Immature natural killer cell (primary cell): ENCODE measurements at places on chromosomes 2 and 18.

GRCh38 chr18:48300463-48300961 lies 108.7 kb downstream of the ZBTB7C start:
- DNase-seq = no peak

- no peak for DNase-seq
These were observed 81.7 kb downstream of the SDC1 start for GRCh38 chr2:20143263-20143662.

DNA sequence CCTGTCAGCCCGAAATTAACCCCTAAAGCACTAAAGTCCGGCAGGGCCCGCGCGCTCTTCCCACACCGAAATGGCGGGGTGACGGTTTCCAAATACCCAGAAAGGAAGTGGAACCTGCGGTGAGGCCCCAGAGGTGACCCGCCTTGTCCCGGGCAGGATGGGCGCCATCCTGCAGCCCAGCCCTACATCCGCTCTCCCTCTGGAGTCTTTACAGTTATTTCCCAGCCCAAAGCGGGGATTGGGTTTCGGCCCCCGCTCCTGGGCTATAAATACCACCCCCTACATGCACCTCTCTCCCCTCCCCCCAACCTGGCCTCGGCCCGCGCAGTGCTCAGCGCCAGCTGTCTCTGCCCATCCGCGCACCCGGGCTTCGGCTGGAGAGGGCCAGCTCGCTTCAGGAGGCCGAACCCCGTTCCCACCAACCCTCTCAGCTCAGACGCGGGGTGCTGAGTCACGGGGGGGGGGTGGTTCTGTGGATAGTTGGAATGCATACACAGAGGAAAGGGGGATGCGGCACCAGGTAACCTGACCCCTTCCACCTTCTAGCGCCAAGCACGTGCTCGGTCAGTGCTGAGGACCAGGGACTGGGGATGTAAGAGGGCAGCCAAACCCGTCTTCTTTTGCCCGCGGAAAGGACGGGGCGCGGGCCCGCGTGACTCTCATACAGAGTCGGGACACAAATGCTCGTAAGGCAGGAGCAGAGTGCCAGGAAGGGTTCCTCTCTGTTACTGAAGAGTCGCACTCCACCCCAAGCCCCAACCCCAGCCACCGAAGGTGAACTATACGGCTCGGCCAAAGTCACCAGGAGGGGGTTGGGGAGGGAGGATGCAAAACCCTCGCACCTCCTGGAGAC lies at the start of gene TUBA4B:
TUBA4B (plus strand) TSS at position 344 of the 853 bp plus-strand sequence; CDS start at position 509, 165 bp downstream.
- DNase-seq = peak; percentile 56

DNA sequence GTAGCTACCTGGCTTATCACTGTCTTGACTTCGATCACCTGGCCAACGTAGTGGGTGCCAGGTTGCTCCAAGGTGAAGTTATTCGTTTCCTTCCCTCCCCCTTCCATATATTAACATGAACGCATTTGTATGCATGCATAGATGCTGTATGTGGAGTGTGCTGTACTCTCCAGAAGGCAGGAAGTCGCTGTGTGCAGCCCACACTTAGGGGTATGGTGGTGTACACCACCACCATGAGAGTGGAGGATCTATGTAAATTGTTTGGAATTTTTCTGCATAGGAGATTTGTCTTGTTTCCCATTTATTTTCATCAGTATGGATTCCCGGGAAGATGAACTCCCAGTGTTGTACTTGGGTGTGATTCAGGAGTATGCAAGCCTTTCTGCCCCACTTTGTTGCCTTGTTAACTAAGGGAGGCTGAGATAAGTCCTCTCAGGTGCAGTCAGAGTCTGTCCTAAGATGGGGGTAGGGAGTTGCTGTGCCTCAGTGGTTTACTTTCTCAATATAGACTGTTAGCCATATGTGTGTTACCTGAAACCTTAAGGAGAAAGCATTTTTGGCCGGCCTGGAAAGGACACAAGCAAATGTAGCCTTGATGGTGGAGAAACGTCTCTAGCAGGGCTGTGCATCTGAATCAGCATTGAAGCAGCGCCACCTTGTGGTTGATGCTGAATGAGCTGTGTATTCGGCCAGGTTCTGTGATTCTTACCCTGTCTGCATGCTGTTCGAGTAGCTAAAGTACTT lies 149.8 kb downstream of the TANC1 start:
- DNase-seq = peak; percentile 70

DNA sequence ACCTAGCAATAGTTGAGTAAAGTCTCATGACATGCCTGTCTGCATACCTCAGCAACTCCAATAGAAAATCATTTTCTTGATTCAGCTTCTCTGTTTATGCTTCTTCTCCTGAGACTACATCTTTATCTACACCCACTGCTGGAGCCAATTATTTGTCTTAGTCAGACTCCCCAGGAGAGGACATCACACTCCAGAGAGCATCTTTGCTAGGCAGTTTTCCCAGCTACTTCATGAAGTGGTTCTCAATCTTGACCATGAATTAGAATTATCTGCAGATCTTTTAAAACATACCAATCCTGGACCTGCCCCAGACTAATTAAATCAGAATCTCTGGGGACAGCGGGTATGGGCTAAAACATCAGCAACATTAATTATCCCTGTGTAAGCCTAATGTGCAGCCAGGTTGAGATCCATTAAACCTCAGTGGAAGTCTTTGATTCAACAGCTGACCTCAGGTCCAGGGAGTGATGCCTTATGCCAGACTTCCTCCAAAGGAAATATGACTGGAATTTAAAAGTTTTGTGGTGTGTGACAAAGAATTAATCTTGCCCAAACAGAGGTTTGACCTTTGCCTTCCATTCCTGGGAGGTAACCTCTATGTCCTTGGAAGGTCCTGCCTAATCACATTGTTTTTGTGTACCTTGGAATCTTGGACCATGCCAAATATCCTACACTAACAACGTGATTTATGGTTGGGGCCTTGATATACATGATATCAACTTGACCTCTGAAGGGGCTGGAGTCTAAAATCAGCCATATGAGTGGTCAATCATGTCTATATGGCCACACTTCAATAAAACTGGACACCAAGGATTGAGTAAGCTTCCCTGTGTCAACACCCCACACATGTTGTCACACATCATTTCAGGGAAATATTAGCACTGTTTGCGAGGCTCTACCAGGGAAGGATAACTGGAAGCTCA lies 99.3 kb upstream of the DNAJC10 start:
- no peak for DNase-seq

DNA sequence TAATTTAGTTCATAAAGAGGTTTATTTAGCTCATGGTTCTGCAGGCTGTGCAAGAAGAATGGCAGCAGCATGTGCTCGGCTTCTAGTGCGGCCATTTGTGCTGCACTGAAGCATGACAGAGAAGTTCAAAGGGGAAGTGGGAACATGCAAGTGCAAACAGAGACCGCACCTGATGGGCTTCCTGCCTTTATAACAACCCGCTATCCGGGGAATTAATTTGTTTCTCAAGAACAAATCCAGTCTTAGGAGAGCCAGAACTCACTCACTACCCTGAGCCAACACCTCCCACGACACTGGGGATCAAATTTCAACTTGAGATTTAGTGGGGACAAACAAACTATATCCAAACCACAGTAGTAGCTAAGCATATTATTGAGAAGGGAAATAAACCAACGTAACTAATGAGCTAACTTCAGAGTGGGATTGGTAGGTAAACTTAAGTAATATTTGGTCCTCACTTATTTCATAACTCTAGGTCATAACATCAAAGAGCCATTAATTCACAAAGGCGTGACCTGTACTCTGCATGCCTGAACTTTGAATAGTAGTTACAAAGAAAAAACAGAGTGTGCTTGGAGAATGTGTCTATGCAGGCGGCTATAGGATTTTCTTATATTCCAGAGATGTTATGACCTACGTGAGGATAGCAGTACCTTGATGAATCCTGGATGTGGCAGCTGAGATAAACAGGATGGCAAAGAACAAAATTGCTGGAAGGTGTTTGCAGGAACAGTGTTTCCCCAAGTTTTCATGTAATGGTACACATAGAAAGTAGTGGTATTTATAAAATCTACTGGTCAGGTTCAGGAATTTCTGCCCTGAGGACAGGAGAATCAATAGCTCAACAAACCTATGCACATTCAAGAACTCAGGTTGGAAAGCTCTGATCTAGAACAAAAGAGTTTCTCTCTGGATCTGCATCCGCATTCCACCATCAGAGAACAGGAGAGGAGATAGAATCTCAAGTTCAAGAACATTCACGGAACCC lies 845.9 kb upstream of the ID2 start:
- no peak for DNase-seq

GRCh38 chr2:105935063-105935462 lies 190.4 kb downstream of the NCK2 start:
- no peak for DNase-seq

- DNase-seq = no peak
These were observed 331.0 kb downstream of the MYCN start for GRCh38 chr2:16271231-16271896.

- DNase-seq = no peak
These were observed 261.7 kb upstream of the SLC14A2 start for GRCh38 chr18:45353530-45353929.
